ENCODE measurements at places on chromosomes 7 and 10. TPM values are rescaled to one million over a fixed set of nuclear protein-coding genes. Genes with fewer than 3 reads are reported as not detected.

OR2A1 gene
- 0.20 TPM for total RNA-seq

TMEM270 gene
- not detected for total RNA-seq

NDUFB8 gene
- total RNA-seq: 282 TPM

SPDYE6 gene
- not detected for total RNA-seq

NUDT13 gene
- total RNA-seq: 3.6 TPM

DNA sequence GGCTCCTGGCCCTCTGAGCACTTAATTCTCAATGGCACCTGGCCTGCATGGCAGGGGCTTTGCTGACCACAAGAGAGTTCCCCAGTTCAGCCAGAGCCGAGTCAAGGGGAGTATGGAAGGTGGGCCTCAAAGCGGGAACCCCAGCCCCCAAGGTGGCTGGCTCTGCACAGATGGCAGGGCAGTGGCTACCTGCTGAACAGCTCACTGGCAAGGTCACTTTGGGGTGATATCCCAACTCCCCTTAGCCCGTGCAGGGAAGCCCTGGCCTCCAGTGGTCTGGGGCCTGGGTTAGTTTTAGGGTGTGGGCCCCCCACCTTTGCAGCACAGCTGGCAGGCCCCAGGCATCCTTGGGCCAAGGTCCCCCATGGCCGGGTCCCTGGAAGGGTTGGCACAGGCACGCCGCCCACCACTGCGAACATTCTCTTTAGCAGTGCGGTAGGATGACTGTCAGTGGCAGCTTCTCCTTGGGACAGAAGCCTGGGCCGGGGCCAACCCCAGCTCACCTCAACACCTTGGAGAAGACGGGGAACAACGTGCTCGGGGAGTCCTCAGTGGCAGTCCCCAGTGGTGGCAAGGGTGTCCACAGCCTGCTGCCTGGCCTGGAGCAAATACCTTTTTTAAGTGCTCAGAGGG lies 36.8 kb downstream of the PPIF start:
- DNase-seq: no peak

DNA sequence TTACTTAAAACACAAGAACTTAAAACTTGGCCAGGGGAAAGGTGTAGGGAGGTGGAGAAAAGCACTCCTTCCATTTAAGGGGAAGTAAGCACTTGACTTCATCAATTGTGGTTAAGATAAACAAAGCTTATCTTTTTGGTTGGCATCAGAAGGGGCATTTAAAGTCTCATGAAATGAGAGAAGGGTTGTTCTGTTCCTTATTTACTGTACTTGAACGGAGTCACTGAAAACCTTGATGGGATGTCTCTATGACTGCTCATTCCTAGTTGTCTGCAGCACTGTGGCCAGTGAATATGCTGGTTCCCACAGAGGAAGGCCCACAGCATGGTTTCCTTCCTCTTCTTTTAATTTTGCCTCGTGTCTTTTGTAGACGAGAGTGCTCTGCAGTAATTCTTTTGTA lies 229.3 kb downstream of the AUTS2 start:
- no peak for DNase-seq

- DNase-seq: no peak
These were observed 41.8 kb upstream of the ELN start for GRCh38 chr7:73986158-73986631.

- DNase-seq: no peak
These were observed 29.8 kb upstream of the SP8 start for GRCh38 chr7:20816372-20816959.

GRCh38 chr7:87833130-87833529 lies 43.0 kb downstream of the SLC25A40 start:
- no peak for DNase-seq

GRCh38 chr7:99485094-99485493 lies 12.4 kb downstream of the ZNF789 start:
- DNase-seq: no peak

- DNase-seq: no peak
These were observed 73.5 kb upstream of the CDK6 start for GRCh38 chr7:92909686-92910475.

DNA sequence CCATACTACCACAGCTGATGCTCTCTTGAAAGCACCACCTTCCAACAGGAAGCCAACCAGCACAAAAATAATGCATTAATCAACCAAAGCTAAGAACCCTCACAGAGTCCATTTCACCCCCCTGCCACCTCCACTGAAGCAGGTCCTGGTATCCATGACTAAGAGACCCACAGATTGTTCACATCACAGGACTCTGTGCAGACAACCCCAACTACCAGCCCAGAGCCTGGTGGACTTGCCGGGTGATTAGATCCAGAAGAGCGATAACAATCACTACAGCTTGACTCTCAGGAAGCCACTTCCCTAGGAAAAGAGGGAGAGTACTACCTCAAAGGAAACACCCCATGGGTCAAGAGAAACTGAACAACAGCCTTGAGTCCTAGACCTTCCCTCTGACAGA lies 528.1 kb downstream of the KIF20B start:
- DNase-seq: peak; percentile 74

DNA sequence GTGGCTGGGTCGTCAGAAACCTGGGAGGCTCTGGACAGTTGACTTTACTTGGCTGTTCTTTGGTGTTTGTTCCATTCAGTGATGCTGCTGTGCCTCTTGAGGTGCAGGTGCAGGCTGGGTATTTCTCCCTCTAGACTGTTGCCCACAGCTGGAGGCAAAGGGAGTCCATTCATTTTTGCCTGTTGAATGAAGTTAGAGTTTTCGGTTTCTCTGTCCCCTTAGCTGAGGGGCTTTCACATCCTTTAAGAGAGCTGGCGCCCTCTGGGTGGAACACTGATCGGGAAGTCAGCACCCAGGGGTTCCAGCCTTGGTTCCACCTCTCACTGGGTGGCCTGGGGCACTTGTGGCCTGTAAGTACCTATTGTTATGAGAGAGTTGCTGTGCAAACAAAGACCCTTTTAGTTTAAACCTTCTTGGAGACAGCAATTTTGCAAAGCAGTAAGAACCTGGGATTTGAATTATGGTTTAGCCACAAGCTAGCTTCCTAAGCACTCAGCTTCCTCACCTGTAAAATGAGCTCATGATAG lies 67.2 kb downstream of the GRK5 start:
- no peak for DNase-seq

DNA sequence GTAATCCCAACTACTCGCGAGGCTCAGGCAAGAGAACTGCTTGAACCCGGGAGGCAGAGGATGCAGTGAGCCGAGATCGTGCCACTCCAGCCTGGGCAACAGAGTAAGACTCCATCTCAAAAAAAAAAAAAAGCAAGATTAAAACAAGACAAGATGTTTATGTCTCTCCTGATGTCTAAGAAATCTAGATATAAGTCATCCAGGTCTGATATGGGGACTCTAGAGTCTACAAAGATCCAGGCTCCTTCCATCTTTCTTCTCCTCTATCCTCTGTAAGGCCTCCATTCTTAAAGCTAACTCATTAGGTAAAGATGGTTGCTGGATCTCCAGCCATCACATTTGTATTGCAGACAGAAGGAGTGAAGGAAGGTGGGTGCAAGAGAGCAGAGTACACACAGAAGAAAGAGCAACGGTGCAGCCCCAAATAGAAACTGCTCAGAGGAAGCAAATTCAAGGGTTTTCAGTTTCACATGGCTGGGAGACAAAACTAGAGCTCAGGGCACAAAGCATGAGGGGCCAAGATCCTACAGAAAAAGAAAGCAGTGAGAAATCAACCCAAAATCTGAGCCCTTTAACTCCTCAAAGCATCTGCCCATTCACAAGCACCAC lies 57.6 kb downstream of the USP6NL start:
- DNase-seq: no peak

DNA sequence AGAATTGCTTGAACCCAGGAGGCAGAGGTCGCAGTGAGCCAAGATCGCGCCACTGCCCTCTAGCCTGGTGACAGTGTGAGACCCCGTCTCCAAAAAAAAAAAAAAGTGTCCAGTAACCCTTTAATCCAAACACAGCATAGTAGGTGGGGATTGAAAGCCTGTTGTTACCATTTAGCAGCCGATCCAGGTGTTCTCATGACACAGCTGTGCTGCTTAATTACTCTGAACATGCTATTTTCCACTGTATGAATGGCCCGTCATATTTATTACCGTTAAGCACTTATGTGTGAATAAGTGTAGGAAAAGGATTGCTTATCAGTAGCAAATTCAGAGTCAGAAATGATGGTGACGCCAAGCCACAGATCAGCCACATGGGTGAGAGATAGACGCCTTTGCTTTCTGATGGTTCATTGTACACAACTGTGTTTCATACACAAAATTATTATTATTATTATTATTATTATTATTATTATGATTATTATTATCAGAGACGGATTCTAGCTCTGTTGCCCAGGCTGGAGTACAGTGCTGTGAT lies 11.6 kb upstream of the ORAI2 start:
- DNase-seq: no peak

GRCh38 chr10:82680608-82681007 lies 805.6 kb downstream of the NRG3 start:
- DNase-seq: no peak

GRCh38 chr10:34814913-34815184 lies 247 bp downstream of the PARD3 start:
- DNase-seq: no peak

DNA sequence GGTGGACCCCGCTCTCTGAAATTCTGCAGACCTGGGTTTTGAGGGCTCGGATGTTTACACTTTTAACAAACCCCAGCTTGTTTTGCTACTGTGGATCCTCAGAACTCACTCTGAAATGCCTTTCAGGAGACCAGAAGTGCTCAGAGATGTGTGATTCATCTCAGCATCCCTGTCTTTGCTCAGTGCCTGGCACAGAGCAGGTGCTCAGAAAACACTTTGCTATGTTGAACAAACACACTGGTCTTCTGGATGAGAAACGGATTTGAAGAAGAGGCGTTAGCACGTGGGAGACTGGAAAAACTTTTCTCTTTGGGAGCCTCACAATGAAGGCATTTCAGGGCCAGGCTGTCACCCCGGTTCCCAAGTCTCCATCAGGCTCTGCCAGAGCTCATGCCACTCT lies 53.3 kb downstream of the SH3PXD2A start:
- DNase-seq: no peak

GRCh38 chr10:14700546-14700945 lies 74.2 kb downstream of the FAM107B start:
- DNase-seq: no peak

GRCh38 chr7:92456236-92456635 lies 9.0 kb downstream of the GATAD1 start:
- DNase-seq: no peak

GRCh38 chr7:116150588-116150987 lies 59.8 kb upstream of the TES start:
- no peak for DNase-seq

GRCh38 chr7:88357294-88357693 lies 50.6 kb upstream of the STEAP4 start:
- DNase-seq: no peak

GRCh38 chr7:42522227-42522991 lies 285.4 kb upstream of the GLI3 start:
- DNase-seq: peak; percentile 70

GRCh38 chr7:73909051-73909941 lies 48.3 kb downstream of the TMEM270 start:
- no peak for DNase-seq

GRCh38 chr10:86765548-86765947 lies 9.1 kb downstream of the BMPR1A start:
- no peak for DNase-seq

DNA sequence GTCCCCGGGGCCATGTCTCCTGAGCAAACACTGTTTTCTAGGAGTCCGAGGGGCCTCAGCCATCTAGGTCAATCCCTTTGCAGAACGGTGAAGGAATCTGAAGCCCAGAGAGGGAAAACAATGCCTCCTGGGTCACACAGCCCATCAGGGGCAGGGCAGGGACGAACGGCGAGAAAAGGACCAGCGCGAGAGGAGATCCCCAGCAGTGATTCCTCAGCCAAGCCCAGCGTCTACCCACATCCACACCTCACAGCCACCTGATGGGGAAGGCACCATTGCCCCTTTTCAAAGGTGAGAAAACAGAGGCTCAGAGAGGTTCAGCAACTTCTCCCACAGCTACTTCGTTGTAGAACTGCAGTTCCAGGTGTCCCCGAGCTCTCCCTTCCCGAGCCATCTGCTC lies 17.9 kb upstream of the PSMG3 start:
- no peak for DNase-seq

DNA sequence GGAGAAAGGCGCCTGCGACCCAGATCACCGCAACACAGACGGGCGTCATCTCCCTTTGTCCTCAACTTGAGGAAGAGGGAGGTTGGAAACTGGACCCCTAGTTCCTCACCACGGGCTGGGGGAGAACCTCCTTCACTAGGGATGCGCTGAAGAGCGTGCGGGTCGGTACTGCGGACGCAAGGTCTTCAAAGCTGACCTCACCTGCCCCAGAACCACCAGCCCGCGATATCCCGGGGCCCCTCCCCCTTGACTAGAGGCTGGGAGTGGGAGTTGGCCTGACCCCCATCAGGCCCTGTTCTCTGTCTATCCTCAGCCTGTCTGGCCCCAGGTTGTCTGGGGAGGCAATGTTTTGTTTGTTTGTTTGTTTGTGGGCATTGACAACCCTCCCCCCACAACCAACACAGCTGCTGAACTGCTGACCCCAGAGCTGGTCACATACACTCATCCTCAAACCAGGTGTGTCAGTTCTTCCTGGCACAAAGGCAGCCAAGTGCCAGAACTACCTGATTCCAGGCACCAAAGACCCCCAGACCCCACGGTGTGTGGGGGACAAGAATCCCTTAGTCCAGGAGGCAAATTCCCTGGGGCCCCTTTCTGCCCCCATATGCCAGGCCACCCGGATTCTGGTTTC lies 2.9 kb downstream of the NPM3 start:
- no peak for DNase-seq

- DNase-seq: no peak
These were observed 138.1 kb downstream of the KIAA1217 start for GRCh38 chr10:24346877-24347519.

DNA sequence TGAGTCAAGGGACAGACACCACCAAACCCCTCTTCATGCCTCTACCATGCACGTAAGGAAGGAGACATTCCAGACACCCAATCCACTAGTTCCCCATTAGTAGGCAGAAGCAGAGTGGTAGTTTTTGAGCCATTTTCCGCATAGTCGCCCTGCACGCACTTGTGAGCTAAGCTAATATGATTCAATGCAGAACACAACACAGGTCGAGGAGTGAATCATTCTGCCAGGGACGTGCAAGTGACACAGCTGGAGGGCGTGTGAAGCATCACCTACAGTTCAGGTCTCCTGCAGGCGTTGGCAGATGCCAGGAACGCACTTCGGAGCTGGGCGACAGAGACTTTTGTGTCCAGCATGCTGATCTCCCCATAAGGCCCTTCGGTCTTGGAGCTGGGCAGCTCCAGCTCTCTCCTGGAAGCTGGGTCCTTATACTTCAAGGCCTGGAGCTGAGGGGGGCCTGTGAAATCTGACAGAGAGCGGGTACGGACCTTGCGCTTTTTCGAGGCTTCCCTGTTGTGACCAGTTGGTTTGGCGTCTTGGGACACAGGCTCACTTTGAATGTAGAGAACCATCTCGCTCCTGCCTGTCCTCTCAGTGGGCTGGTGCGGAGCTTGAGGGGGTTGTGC lies 102.4 kb downstream of the SVIL start:
- DNase-seq: no peak
